Activated CD8-positive, alpha-beta memory T cell treated with anti-CD3 and anti-CD28 coated beads for 1 hour (primary cell): ENCODE measurements at places on chromosomes 2 and 18.
A peak's percentile ranks its signal among the peaks of the same experiment; 100 is the strongest.

- DNase-seq = peak; percentile 60
These were observed 230.9 kb upstream of the SMAD2 start for GRCh38 chr18:48161191-48161910.

GRCh38 chr2:238444242-238444641 lies 17.5 kb downstream of the ASB1 start:
- no peak for DNase-seq

DNA sequence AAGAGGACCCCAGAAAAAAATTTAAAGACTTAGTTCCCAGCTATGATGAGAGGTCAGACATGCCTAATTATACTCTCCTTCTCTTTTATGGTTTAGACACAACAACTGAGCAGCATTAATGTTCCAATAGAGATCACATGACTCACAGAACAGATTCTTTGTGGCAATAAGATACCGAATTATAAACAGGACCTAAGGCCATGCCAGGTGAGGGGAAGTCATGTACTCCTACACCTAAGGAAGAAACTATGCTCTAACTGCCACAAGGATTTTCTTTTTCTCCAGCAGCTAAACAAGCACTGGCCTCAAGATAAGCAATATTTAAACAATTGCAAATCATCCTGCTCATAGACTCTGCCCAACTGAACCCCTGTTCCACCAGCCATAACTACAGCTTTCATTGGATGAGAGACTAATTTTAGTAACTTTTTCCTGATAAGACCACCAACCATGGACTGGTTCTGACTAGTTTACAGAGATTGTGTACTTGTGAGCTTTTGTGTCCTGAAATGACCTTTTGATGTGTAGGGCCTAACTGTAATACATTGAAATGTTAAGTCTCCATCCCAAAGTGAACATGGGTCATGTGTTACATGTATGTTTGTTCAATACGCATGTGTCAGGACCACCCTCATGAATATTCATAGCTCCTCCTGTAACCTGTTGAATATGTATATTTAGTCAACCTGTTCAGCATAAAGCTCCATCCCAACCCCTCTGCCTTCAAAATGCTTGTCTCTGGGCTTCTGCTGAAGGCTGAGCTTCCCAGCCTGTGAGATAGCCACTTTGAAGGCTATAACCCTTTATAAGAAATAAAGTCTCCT lies 21.6 kb upstream of the NFE2L2 start:
- no peak for DNase-seq

- no peak for DNase-seq
These were observed 56.2 kb upstream of the SLC39A10 start for GRCh38 chr2:195600778-195601177.

DNA sequence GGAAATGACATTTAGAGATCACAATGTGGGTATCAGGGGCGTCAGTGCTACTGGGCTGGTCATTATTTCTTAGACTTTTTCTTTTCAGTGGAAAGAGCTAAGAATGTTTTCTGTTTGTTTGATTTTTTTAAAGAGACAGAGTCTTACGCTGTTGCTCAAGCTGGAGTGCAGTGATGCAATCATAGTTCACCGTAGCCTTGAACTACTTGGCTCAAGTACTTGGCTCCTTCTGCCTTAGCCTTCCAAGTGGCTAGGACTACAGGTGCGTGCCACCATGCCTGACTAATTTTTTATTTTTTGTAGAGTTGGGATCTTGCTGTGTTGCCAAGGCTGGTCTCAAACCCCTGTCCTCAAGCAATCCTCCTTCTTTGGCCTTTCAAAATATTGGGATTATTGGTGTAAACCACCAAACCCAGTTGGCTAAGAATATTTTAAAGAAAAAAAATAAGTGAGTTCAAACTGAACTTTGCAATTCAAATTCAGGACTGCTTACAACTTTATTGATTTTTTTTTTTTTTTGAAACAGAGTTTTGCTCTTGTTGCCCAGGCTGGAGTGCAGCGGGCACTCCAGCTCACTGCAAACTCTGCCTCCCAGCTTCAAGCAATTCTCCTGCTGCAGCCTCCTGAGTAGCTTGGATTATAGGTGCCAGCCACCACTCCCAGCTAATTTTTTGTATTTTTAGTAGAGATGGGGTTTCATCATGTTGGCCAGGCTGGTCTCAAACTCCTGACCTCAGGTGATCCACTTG lies 154.2 kb downstream of the MIB1 start:
- DNase-seq = no peak

DNA sequence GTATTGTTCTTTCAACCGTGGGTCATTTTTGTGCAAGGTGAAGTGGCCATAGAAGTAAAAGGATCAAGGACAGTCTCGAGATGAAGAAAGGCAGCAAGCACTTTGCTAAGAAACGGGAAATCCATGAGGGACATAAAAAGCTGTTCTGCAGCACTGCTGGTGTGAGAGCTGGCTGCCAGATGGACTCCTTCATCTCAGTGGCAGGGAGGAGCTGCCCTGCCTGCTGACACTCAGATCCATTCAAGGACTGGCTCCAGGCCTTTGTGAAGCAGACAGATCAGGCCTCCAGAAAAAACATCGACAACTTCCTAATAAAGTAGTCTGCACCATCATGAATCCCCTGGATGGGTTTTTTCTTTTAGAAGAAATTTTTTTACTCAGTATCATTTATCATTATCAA lies 29.5 kb downstream of the RMC1 start:
- DNase-seq = no peak

DNA sequence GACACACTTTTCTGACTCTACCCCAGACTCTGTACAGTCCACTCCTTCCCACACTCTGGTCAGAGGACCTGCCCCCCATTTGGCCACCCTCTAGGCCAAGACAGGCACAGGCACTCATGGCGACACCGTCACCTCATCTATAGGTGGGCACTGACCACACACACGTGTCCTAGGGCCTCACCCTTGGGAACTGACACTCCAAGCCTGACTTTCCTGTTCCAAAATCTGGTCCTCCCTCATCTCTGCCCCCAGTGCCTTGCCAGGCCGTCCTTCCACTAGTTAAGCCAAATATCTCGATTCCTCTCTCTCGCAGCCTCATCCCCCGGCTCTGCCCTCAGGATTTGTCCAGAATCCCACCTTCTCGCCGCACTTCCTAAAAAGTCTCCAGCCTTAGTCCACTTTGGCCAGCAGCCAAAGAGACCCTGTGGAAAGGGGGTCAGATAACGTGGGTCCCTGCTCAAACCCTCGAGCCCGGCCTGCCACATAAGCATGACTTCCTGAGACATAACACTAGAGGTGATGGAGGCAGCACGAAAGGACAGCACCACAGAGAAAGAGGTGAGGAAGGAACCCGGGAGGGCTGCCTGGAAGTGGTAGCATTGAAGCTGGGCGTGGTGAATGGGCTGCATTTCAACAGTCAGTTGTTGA lies 105.8 kb upstream of the OTOS start:
- DNase-seq = no peak

- no peak for DNase-seq
These were observed 644.2 kb upstream of the SETBP1 start for GRCh38 chr18:44036501-44036900.

DNA sequence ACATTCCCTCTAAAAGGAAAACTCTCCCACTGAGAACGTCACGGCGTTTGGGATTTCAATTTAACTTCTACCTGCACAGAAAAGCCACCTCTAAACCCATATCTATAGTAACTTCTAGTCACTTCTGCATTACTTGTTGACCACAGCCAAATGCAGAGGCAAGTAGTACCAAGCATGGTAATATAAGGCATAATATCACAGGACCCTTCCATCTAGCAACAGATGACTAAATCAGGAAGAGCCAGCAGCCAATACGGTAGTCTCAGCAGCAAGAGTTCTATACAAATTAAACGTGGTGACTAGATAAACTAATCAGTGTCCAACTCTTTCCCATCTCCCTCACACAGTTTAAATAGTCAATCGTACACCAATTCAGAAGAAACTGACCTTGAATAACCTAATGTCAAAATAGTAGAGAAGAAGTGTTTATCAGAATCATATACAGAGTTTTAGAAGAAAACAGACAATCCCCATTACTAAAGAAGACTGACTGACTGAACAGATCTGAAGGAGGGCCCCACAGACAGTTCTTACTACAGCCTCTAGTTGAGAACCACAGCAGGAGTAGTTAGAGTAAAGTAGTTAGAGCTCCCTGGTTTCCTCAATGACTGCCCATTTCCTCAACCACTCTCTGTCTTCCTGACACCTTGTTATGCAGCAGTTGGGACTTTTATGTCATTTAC lies 30.0 kb downstream of the MEMO1 start:
- DNase-seq = no peak

- DNase-seq = no peak
These were observed 635 bp downstream of the SLC3A1 start for GRCh38 chr2:44275927-44276303.

DNA sequence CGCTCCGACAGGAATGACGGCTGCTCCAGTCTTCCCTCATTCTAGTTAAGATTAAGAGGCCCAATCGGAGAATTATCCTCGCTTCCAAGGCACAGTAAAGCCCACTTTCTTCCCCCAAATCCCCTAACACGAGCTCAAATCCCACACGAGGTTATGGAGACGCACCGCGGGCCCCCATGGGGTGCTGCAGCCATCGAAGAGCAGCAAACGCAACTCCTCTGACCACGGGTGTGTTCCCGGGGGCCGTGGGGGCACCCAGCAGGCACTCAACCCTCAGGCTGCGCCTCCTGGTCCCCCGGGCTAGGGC lies 446 bp downstream of the COPS9 start:
- no peak for DNase-seq

GRCh38 chr18:59792353-59792752 lies 95.1 kb upstream of the CCBE1 start:
- no peak for DNase-seq

DNA sequence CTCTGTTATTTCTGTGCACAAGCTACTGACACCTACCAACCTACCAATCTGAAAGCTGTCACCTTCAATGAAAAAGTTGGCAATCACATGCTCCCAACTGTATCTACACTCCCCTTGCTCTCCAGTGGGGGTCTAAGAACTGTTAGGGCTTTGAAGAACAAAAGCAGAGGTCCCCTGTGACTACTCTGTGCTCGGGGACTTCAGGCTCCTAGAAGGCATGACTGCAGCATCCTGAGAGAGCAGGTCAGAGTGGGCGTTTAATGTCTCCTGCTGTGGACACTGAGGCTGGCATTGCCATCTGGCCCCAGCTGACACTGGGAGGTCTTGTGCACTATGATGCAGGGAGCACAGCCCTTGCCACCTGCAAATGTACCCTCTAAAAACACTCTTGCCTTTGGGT lies 93.3 kb downstream of the ACTR2 start:
- no peak for DNase-seq

DNA sequence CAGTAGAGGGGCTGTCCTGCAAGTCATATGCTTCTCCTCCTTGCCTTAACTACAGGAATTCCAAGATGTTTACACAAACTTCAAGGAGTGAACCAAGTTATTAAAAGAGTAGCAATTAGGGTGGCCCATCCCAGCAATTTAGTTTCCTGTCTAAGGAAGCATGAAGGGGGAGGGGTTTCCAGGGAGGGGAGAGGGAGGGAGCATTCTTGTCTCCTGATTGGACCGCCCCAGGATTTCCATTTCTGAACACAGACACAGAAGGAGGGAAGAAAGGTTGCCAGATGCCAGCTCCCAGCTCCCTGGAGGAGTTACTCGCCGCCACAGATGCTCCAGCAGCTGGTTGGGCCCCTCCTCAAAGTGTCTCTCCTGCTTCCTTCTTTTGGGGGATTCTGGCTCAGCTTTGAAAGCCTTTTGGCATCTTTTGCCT lies 107.6 kb downstream of the TRIB2 start:
- no peak for DNase-seq

GRCh38 chr2:94869131-94869530 lies 2.1 kb upstream of the TEKT4 start:
- no peak for DNase-seq

DNA sequence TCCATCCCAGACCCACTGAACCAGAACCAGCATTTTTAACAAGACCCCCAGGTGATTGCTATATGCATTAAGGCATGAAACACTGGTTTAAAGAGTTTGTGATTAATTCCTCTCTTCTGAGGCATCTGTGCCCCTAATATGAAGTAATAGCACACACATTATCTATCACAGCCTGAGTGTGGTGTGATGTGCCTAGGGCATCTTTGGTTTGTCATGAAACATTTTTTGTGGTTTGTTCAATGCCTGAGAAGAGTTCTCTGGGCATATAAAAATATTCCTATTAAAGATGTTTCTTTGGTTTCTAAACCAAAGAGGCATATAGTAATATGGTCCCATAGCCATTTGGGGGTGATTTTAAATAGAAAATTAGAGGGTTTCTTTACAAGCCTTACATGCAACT lies 221.7 kb upstream of the SPOPL start:
- DNase-seq = no peak

GRCh38 chr2:161166538-161167409 lies 6.5 kb downstream of the TANK start:
- DNase-seq = no peak

- DNase-seq = no peak
These were observed 24.1 kb downstream of the SLC25A52 start for GRCh38 chr18:31736630-31737029.

DNA sequence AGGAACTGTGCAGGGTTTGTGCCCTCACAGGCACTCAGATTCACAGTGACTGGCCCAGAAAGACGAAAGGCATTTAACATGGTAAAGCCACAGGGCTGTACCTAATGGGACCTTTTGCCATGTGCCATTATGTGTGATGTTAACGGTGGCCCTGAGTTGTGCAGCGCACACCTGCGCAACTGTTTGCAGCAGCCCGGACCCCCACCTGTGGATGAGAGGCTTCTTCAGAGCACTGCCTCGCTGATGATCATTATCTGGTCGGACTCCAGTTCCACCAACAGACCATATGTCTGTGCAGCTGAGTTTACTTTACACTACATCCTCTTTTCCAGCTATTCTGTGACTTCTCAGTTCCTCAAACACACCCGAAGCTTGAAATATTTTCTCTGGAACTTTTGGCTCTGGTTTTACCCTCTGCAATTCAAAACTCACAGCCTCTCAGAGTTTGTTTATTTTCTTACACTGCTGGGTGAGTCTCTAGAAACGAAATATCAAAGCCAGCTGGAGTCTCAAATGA lies 35.6 kb upstream of the UBE2F start:
- no peak for DNase-seq

GRCh38 chr2:108171657-108172056 lies 68.1 kb upstream of the SULT1C3 start:
- no peak for DNase-seq

- DNase-seq = no peak
These were observed 751 bp upstream of the NMI start for GRCh38 chr2:151289972-151290866.

- DNase-seq = no peak
These were observed 100.1 kb downstream of the THADA start for GRCh38 chr2:43495727-43496126.

DNA sequence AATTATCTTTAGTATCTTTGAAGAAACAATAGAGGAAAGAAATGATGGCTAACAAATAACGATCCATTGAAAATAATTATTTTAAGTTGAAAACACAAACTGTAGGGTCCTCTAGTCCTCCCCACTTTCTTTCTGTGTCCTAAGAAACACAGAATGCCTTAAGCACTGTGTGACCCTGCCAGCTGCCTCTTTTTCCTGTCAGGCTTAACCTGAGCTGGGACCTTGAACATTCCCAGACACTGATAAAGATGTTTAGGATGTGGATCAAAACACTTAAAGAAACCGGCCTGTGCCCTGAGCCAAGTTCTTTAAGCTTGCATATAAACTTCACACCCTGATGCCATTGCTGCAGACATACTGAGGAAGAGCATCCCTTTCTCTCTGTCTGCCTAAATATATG lies 755.4 kb upstream of the VRK2 start:
- DNase-seq = no peak
